IMR-90 (cell line): ENCODE measurements at places on chromosomes 3 and 15. TPM values are rescaled to one million over a fixed set of nuclear protein-coding genes. Genes with fewer than 3 reads are reported as not detected.
A peak's percentile ranks its signal among the peaks of the same experiment; 100 is the strongest.

DNA sequence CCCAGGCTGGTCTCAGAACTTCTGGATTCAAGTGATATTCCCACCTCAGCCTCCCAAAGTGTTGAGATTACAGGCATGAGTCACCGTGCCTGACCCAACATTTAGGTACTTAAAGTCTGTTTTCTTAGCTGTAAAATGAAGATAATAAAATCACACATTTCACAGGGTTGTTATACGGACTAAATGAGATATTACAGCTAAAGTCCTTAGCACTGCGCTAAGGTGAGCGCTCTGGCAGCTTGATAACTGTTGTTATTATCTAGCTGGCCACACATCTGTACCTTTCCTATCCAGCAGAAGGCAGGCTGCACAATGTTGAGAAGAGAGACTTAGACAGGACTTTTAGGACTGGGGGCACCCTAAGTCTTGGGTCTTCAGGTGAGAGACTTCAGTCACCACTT, 2.7 kb upstream of the LIPH start:
- peak; percentile 26 for DNase-seq

GRCh38 chr3:181725830-181726229, 14.1 kb downstream of the SOX2 start:
- no peak for DNase-seq

DNA sequence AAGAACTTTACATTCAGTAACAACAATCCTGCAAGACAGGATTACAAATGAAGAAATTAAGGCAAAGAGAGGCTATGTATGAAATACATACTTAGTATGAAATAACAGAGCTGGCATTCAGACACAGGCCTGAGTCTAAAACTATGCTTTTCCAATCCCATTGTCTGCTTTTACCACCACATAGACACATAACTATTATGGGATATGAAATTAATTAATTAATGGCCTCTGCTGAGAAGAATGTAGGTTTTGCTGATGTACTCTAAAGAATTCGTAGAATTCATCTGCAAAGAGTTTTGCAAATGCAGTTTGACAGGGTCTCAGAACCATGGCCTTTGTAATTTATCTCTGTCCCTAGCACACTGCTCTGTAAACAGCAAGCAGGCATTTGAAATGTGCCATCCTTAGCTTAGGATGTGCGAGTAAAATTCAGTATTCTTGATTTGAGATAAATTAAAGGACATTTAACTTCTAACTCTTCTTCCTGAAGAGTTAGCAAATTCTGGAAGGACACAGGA, 54.5 kb upstream of the BOC start:
- DNase-seq, result no peak

Gene ZNF620
- total RNA-seq, result 0.72 and 0.83 TPM in 2 replicates

Gene SNX1
- total RNA-seq, result 34.7 and 35.3 TPM in 2 replicates

DNA sequence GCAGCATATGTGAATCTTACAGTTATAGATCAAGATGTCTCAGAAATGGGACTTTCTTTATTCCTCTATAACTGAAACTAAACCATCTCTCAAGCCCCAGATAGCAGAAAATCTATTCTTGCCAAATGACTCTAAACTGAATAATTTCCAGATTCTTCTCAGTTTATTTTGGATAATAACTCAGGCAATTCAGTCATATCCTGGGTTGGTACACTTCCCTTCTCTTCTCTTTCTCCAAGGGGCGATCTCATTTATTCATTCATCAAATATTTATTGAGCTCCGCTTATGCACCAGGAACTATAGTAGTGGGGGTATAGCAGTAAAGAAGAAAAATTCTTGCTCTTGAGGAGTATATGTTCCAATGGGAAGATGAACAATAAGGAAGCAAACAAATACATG, 13.5 kb upstream of the PCOLCE2 start:
- DNase-seq, result no peak

GRCh38 chr3:95240395-95240794, 1177.5 kb downstream of the NSUN3 start:
- no peak for DNase-seq

- peak; percentile 60 for DNase-seq
Observed at GRCh38 chr3:43794776-43795175, 104.0 kb downstream of the ABHD5 start.

GRCh38 chr3:12977117-12977808, 96.0 kb downstream of the IQSEC1 start:
- DNase-seq, result no peak

DNA sequence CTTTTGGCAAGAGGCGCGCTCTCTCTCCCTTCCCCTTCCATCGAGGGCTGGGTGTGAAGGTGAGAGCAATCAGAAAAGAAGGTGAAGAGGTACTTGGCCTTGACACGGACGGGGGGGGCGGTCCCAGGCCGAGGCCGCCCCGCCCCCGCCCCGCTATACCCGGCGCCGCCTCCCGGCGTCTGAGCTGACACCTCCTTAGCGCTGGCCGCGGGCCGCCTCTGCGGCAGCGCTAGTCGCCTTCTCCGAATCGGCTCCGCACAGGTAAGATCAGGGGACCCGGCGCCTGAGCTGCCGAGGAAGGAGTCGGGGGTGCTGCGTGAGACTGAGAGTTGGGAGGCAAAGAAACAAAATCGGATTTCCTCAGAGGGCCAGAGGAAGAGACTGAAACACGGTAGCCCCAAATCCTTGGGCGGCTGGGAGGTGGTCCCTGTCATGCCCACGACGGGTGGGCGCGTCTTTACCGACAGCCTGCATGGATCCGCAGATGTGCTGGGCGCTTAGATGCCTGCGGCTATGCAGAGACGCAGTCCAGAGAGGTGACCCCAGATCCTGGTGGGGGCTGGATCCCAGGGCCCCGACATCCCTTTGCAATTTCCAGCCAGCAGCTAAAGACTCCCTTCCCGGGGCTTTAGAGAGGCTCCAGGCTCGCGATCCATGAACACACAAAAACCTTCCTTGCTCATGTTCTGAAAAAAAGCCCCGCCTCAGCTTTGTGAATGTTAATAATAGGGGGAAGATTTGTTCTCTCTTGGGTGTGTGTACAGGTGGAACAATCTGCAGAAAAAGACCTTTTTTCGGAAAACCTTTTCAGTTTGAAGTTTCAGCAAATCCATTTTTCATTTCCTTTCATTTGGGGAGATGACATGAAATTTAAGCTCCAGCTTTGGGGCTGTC, at the start of gene ENTPD3:
TSS of gene ENTPD3 (plus strand) at position 184 of the 894 bp plus-strand sequence. CDS start 874 bp downstream, outside the sequence.
- no peak for DNase-seq

Gene ST8SIA2
- total RNA-seq, result not detected in 2 replicates

Gene PML
- total RNA-seq, result 8.8 and 10.3 TPM in 2 replicates

Gene TM4SF1
- 232 and 366 TPM in 2 replicates for total RNA-seq

GRCh38 chr15:72242775-72243370, 11.9 kb upstream of the PKM start:
- no peak for DNase-seq

Gene ZPLD1
- total RNA-seq, result under 0.01 TPM in 2 replicates

DNA sequence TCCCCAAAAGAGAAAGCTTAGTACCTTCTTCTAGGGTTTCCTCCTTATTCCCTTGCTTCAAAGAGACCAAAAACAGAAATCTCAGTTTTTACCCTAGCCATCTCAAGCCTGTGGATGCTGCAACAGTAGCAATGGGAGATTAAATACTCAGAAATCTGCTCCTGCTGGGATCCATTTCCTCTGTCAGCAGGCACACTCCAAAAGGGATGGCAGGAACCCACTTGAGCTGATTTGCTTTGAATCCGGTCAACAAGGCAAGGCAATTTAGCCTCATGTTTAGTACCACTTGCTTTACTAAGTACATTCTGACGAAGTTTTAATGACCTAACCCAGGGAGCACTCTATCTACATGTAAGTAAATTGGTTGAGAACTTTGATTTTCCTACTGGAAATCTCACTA, 590.0 kb upstream of the ADAMTS9 start:
- no peak for DNase-seq

Gene P2RY14
- total RNA-seq, result not detected in 2 replicates

GRCh38 chr3:150410311-150411105, 2.4 kb downstream of the TSC22D2 start:
- DNase-seq, result peak; percentile 32

Gene MYRIP
- total RNA-seq, result not detected in 2 replicates

Gene EHHADH
- total RNA-seq, result 4.2 and 4.7 TPM in 2 replicates

- peak; percentile 35 for DNase-seq
Observed at GRCh38 chr3:114669614-114670013, 375.8 kb downstream of the TIGIT start.

DNA sequence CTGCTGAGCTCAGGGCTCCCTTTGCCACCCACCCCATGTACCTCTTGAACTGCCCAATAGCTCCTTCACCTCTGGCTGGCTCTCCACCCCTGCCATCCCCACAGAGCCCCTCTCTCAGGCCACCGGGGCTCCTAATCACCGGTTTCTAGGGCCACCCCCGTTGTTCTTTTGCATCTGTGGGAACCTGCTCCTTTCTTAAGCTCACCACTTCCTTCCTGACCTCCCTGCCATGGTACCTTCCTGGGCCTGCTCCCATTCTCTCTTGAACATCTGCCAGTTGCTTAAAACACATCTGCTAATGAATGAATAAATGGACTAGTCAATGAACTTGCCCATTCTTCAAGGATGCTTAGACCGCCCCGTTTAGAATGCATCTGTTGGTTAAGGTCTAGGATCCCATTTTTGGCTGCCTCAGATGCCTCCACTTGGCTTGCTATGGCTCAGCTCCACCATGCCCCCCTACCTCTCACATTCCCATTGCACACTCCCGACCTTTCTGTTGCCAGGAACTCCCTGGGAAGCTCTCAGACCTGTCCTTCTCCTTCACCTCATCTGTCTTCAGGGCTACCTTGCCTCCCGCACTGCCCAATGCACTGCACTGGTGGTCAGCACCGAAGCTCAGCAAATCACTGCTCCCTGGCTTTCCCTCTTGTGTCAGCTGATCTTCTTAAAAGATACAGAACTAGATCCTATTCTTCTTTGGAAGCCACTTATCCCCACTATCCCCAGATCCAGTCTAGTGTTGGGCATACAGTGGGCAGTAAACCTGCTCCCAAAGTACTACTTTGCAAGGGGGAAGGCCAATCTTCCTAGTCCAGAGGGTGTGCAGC, 9.1 kb downstream of the AMOTL2 start:
- DNase-seq, result no peak

GRCh38 chr3:105527949-105528348, 161.2 kb downstream of the ALCAM start:
- peak; percentile 49 for DNase-seq

- DNase-seq, result no peak
Observed at GRCh38 chr3:4990069-4990468, 10.8 kb downstream of the BHLHE40 start.

Gene SAMMSON
- total RNA-seq, result not detected in 2 replicates

DNA sequence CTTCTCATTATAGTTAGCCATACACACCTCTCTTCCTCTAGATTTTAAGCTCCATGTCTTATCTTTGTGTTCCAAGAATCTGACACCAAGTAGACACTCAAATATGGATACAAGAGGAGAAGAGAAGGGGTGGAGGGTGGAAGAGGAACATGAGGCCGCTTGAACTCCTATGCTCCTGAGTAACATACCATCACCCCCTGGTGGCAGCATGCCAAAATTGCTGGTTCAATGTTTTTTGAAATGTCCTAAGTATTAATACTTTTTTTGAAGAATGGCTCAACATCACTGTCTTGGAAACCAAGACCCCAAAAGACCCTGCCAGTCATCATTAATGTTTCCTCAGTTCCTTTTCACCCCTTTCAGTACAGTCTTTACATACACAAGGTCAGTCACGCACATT, 71.8 kb upstream of the HACD2 start:
- no peak for DNase-seq

DNA sequence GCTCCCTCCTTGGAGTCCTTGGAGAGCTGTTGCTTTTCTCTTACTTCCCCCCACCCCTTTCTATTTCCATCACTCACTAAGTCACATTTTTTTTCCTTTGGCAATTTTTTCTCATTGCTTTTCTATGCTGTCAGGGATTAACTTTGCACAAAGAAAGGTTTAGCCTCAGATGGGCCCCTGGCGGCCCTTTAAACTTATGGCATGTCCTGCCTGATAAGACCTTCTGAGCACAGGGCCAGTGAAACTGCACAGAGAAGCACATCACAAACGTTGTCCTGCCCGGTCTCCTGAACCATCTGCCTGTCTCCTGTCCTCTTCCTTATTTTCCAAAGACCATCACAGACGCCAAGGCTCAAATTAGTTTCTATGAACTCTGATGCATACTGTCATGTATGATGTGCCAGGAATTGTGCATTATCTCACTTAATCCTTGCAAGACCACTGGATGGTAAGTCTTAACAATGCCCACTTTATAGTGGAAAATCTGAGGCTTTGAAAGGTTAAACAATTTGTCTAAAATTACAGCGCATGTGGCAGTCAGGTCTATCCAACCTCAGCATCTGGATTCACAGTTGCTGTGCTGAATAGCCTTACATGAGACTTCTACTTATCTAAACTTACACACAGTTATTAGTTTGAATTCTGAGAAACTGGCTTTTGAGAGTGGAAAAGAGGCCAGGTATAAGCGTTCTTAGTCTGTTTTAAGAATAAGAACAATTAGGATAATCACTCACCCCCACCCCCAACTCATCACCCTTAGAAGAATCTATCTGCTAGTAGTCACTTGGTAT, 648.1 kb downstream of the NTRK3 start:
- DNase-seq, result no peak

- DNase-seq, result peak; percentile 40
Observed at GRCh38 chr3:111714305-111714704, 119.2 kb upstream of the ZBED2 start.

Gene RFC4
- total RNA-seq, result 19.5 and 34.4 TPM in 2 replicates
